ENCODE measurements at places on chromosomes 13 and 19. TPM values are rescaled to one million over a fixed set of nuclear protein-coding genes. Genes with fewer than 3 reads are reported as not detected.

COL4A2 gene
- total RNA-seq = 97.1 TPM

AKT2 gene
- total RNA-seq = 104 TPM

ICAM3 gene
- total RNA-seq = 5.1 TPM

CBARP gene
- total RNA-seq = 4.6 TPM

ARHGAP45 gene
- total RNA-seq = 0.87 TPM

PNMA8A gene
- total RNA-seq = 13.0 TPM

TMEM272 gene
- total RNA-seq = not detected

KL gene
- 0.11 TPM for total RNA-seq

FPR2 gene
- total RNA-seq = not detected

TEX26 gene
- total RNA-seq = not detected

LIM2 gene
- not detected for total RNA-seq

GFY gene
- 0.11 TPM for total RNA-seq

PVR gene
- total RNA-seq = 118 TPM

TRIP10 gene
- total RNA-seq = 41.6 TPM

OLFM2 gene
- total RNA-seq = 0.11 TPM

GJB2 gene
- total RNA-seq = not detected

RGL3 gene
- total RNA-seq = 0.50 TPM

LINGO3 gene
- under 0.01 TPM for total RNA-seq

LILRB3 gene
- total RNA-seq = not detected

CACNG8 gene
- total RNA-seq = under 0.01 TPM

LMTK3 gene
- 0.37 TPM for total RNA-seq

LYPD3 gene
- total RNA-seq = 0.11 TPM

ZNF134 gene
- total RNA-seq = 19.9 TPM

SRRM5 gene
- not detected for total RNA-seq

GSX1 gene
- total RNA-seq = not detected

FCER2 gene
- not detected for total RNA-seq

ZNF507 gene
- total RNA-seq = 15.6 TPM

ZNF285 gene
- 3.1 TPM for total RNA-seq

FAM98C gene
- total RNA-seq = 8.0 TPM

C2CD4C gene
- 0.33 TPM for total RNA-seq

INSL3 gene
- not detected for total RNA-seq

OR7C1 gene
- total RNA-seq = not detected

ZNF776 gene
- total RNA-seq = 11.2 TPM

KLK1 gene
- total RNA-seq = not detected

SLITRK1 gene
- not detected for total RNA-seq

ZNF320 gene
- 20.1 TPM for total RNA-seq

PROZ gene
- not detected for total RNA-seq

SGTA gene
- total RNA-seq = 38.3 TPM

OR7D2 gene
- total RNA-seq = under 0.01 TPM

FAM216B gene
- not detected for total RNA-seq

SH3GL1 gene
- 29.1 TPM for total RNA-seq

ZSWIM4 gene
- total RNA-seq = 11.7 TPM

IL4I1 gene
- 1.3 TPM for total RNA-seq

IGSF23 gene
- not detected for total RNA-seq

KLK12 gene
- not detected for total RNA-seq

HDGFL2 gene
- 70.1 TPM for total RNA-seq

KANK3 gene
- 0.33 TPM for total RNA-seq

All from uterine smooth muscle cell (primary cell).